ENCODE measurements at places on chromosomes 7 and 10.

GRCh38 chr10:14852236-14852635 lies 14.1 kb downstream of the HSPA14 start:
- no peak for DNase-seq

- peak; percentile 78 for DNase-seq
Measured at GRCh38 chr7:151062399-151063211, 3.2 kb downstream of the SLC4A2 start.

GRCh38 chr10:116801658-116802057 lies 47.6 kb upstream of the ENO4 start:
- no peak for DNase-seq

DNA sequence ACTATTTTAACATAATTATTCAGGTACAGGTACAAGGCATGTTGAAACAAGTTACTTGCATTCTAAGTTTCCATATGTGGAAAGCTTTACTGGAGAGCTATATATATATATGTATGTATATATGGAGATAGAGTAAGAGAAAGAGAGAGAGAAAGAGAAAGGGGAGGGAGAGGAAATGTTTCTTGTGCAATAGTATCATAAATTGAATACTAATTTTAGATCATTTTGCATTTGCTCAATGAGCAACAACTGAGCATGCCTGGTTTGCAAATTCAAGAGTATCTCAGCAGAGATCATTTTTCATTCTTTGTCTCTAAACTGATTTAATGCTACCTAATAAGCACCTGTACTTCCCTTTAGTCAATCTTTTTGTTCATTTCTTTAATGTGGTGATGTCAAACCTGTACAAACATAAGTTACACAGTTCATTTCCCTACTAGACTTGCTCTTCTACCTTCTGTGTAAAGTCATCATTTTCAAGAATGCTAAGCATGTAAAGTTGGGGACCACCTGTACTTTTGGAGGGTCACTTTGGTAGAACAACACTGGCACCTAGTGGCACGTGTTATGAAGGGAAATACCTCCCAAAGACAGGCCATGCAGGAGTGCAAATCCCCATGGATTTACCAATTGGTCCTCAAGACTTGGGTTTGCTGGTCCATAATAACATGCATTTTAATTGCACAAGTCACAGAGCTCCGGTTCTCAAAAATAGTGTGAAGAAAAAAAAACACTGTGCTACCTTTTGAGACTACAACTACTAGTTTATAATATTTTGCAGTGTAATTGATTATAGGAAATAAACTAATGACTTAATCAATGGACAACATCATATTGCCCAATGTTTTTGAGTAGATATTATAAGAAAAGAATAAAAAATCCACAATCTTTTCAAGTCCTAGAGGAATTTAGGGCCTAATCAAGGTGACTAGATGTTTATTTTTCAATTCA lies 431.2 kb upstream of the IGFBP3 start:
- DNase-seq, result peak; percentile 71

GRCh38 chr10:72429931-72430330 lies 75.2 kb upstream of the DNAJB12 start:
- no peak for DNase-seq

DNA sequence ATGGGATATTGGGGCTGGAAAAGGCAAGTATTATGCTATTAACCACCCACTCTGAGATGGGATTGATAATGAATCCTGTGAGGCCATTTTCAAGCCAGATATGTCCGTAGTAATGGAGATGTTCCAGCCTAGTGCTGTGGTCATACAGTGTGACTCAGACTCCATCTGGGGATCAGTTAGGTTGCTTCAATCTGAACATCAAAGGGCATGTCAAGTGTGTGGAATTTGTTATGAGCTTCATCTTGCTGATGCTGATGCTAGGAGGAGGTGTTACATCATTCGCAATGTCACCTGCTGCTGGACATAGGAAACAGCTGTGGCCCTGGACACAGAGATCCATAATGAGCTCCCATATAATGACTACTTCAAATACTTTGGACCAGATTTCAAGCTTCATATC lies 144.7 kb downstream of the PLCE1 start:
- DNase-seq, result no peak

GRCh38 chr10:32217216-32217615 lies 129.7 kb downstream of the EPC1 start:
- no peak for DNase-seq

DNA sequence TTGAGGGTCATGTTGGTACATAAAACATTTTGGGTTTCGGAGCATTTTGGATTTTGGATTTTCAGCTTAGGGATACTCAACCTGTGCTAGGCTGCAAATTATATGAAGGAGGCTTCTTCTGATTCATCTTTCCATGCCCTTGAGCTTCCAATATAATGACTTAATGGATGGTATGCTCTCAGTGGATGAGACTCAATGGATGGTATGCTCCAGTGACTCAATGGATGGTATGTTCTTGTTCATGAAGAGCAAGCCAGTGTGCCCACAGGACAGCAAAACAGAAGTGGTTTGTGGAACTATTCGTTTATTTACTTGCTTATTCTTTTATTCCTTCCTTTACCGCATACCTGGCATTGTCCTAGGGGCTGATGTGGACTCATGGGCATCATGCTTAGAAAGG lies 969.6 kb downstream of the LRMDA start:
- no peak for DNase-seq

- DNase-seq, result no peak
Measured at GRCh38 chr7:30975256-30975899, 11.6 kb downstream of the GHRHR start.

DNA sequence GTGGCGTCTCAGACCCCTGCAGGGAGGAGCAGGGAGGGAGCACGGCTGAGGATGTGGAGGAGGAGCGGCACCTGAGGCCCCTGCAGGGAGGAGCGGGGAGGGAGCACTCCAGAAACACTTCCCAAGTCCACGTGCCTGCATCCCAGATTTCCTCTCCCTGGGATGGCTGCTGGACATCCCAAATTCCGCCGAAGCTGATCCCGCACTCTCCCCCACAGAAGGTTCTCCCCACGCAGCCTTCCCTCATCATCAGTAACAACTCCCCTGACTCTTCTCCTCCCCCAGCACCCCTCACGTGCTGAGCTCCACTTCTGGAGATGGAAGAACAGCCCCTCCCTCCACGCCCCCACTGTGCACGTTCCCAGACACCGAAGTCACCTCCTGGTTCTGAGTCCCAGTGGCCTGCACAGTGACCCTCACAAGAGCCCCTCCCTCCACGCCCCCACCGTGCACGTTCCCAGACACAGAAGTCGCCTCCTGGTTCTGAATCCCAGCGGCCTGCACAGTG lies 17.8 kb upstream of the FOXL3 start:
- no peak for DNase-seq

- DNase-seq, result peak; percentile 5
Measured at GRCh38 chr10:79898597-79899325, 50.1 kb downstream of the SFTPD start.

DNA sequence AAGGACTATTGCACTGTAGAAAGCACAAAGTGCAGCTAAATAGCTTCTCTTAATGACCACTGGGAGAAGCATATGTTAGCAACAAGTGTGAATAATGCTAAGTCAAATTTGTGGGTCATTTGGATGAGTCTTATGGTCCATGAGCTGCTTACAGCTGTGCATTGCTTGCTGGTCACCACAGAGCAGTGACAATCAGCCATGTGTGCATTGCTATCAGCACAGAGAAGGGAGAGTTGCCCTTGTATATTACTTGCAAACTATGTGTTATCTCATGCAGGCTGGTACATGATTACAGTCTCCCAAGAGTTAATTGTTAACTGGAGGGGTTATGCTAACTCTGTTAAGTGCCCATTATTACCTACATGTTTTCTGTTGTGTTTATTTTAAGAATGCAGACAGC lies 25.7 kb downstream of the MRPS33 start:
- no peak for DNase-seq

GRCh38 chr7:1843271-1843861 lies 173.3 kb downstream of the ELFN1 start:
- no peak for DNase-seq

- peak; percentile 18 for DNase-seq
Measured at GRCh38 chr10:76113952-76114351, 682.5 kb downstream of the LRMDA start.

DNA sequence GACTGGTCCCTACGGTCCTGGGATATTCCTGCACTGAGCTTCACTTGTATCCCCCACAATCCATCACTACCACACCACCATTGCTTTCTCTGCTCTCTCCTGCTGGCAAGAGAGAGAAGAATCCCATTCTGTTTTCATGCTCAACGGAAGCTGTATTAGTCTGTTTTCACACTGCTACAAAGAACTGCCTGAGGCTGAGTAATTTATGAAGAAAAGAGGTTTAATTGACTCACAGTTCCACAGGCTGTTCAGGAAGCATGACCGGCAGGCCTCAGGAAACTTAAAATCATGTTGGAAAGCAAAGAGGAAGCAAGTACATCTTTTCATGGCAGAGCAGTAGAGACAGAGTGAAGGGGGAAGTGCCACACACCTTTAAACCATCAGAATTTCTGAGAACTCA lies 260.4 kb upstream of the LYZL1 start:
- DNase-seq, result no peak

GRCh38 chr7:5634107-5634950 lies 147.1 kb downstream of the RNF216 start:
- DNase-seq, result no peak

- DNase-seq, result peak; percentile 53
Measured at GRCh38 chr7:111730476-111731300, 168.4 kb upstream of the IMMP2L start.

DNA sequence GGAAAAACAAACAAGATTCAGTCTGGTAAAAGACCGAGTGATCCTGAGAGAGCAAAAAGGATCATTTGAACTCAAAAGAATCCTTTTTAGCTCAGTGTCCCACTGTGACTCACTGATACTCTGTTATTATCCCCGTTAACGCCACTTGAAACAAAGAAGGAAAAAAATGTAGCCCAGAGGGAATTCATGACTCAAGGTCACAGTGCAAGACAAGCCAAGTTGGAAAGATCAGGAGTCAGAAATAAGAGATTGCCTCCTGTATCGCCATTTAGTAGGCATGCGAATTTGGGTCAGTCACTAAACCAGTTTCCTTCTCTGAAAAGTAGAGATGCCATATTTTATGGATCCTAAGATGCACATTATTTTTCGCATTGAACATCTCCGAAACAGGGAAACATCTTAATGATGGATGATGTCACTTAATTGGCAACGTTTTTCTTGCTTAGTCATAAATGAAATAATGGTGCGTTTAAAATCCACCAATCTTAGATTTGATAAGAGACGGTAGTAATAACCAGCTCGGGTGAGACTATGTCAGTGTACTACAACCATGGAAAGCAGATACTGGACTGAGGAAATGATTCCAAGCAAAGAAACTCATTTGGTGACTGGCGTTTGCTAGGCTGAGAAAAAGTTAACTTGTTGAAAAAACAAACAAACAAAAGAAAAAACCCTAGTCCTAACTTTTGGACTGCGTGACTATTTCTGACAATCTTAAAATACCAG lies 502.0 kb upstream of the CELF2 start:
- DNase-seq, result peak; percentile 39

DNA sequence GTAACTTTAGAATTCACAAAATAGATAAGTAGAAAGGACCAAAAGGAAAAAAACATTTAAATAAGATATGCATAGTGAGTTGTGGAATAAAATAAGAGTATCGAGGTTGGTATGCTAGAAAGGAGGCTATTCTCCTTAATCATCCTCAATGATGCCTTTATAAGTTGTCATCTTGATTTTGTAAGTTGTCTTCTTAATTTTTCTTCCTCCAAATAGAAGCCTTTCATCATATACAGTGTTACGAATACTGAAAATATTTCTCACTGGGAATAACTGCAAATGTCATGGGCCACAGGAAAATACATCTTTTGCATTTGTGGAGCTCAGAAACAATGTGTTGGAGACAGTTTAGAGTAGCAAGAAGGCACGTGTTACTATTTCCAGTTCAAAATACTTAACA lies 31.5 kb upstream of the PRTFDC1 start:
- no peak for DNase-seq

DNA sequence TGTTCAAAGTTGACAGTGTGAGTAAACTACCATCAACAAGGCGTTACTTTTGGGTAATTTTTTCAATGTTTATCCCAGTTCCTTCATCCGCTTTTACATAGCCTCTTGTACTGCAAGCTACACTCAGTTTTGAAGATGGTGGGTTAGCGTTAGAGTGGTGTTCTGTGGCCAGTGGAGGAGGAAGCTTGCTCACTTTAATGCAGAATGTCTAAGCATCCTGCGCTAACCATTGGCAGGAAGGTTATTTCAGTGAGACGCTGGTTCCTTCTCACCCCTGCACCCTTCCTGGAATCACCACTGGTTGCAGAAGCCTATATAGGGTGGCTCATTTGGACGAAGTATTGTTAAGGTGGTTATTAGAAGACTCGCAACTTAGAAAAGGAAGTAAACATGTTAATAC lies 159.1 kb downstream of the CELF2 start:
- DNase-seq, result no peak

- no peak for DNase-seq
Measured at GRCh38 chr7:156603011-156603410, 37.6 kb upstream of the RNF32 start.

DNA sequence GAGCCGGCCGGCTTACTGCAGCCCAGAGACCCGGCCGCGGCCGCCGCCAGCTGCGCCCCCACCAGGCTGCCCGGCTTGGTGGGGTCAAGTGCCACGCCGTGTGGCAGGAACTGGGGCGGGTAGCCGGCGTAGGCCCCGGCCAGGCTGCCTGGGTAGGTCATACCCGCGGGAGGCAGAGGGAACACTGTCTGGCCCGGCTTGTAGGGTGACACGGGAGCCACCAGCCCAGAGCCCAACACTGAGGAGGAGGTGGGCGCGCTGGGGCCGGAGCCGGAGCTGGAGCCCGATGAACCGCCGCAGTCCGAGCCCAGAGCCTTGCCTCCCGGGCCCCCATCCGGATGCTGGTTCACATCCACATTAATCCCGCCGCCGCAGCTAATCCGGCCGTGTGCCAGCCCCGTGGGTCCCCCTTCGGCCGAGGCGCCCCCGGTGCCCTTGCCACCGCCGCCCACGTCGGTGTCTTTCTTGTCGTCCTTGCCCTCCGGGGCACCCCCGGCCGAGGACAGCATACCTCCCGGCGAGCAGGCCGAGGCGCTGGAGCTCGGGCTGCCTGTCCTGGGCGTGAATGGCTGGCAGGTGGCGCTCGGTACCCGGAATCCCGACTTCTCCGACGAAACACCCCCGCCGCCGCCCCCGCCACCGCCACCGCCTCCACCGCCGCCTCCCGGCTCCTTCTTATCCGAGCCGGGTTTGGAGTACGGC lies 2.0 kb downstream of the ZNF503 start:
- DNase-seq, result peak; percentile 67

DNA sequence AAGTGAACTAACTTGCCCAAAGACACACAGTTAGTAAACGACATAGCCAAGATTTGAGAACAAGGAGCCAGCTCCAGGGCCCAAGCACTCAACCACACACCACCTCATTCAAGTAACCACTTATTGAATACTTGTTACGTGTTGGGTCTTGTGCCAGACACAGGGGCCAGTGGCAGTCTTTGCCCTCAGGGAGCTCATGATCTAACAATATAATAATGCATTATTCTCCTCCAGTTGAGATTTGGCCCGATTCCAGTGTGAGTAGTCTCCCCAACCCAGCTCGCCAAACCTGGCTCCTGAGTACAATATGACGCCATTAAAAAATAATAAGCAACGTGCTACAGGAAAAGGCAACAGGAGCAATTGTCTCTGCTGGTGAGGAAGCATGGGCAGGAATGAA lies 14.4 kb upstream of the STK17A start:
- DNase-seq, result peak; percentile 99

- no peak for DNase-seq
Measured at GRCh38 chr10:78461333-78461732, 427.7 kb downstream of the RPS24 start.
